ENCODE measurements at places on chromosomes 11 and 22.
A peak's percentile ranks its signal among the peaks of the same experiment; 100 is the strongest.

- no peak for DNase-seq
Observed at GRCh38 chr11:74297484-74297883, 14.0 kb downstream of the P4HA3 start.

DNA sequence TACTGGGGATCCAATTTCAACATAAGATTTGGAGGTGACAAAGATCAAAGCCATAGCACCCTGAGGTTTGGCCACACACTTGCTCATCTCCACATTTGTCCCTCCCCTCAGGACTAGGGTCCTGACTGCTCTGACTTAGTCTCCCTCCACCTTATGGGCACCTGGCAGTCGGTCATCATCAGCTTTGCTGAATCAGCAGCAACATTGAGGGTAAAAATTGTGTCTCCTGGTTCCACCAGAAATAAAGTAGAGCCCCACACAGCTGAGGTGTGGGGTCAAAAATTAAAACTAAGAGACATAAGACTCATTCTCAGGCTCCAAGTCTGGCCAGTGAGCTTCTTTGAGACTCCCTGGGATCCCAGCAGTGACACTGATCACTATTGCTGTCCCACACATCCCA lies 56.2 kb downstream of the GGTLC2 start:
- DNase-seq = no peak

- no peak for DNase-seq
Observed at GRCh38 chr11:75387736-75388294, 11.5 kb upstream of the RPS3 start.

DNA sequence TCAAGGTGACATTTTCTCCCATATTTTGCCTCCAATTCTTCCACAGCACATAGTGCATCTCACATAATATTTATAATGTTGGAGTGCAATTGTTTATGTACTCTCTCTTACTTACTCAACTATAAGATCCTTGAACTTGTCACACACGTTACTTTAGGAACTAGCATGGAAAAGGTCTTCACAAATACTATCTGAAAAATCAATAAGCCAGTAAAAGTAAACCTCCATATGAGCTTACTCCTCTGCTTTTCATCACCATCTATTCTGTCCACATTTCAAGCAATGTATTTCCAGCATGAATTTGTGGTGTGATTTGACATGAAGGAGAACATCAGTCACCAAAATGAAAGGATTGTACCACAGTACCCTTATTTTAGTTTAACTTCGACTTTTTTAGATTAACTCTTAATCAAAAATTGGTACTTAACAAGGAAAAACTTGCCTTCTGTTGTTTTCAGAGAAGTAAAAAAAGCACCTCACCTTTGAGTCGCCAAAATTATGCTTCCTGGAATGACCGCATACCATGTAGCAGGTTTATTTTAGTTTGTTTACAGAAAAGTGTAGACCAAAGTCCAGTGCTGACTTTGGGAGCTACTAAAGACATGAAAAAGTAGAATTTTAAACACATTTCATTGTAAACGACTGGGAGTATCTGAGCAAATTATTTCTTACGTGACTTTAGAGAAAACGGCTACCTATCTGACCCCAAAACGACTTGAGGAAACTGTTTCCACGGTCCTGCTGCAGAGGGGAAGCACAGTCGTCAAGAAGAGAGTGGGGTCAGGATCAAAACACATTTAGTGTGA lies at the start of gene SLC22A9:
SLC22A9 (plus strand) TSS at position 621 of the 806 bp plus-strand sequence. CDS start 272 bp downstream, outside the sequence.
- no peak for DNase-seq

GRCh38 chr22:37416827-37417226 lies 10.5 kb downstream of the ELFN2 start:
- DNase-seq = peak; percentile 52

GRCh38 chr11:114564831-114565230 lies 5.2 kb upstream of the NXPE1 start:
- no peak for DNase-seq

DNA sequence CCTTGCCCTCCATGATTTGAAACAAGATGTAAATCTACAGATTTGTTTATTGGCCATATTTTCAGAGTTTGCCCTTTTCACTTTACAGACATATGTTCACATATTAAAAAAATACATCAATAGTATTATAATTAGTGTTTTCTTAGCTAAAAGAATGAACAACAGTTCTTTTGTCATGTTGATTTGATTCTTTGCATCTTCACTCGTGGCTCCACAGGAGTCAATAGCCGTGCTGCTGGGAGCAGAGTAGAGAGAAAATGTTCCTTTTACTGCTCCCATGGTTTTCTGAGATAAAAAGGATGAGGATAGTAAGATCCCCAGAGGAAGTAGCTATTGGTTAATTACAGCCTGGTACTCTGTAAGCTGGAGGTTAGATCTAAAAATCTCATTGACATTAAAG lies 151.2 kb downstream of the PGR start:
- no peak for DNase-seq

DNA sequence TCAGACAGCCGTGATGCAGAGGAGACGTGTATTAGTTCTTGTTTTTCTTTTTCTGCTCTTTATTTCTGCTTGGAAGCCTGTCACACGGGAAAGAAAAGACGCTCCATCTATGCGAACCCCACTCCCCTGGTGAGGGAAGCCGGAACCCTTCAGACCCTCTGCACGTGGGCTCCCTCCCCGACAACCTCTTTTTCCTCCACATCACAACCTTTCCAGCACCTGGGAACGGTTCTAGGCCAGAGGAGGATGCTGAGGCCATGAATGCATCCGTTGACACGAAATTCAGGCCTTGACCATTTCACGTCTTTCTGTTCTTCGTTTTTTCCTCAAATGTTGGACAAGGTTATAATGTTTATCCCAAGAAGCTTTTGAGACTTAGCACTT lies 85.3 kb upstream of the WNT7B start:
- no peak for DNase-seq

- DNase-seq = no peak
Observed at GRCh38 chr11:33608386-33608785, 92.2 kb downstream of the C11orf91 start.

Data from activated CD4-positive, alpha-beta T cell treated with anti-CD3 and anti-CD28 coated beads, Interleukin-2, Interleukin-6, amounts not matched to agents 100 ng/mL and 50 ng/mL, durations not matched to agents 16 hours and 8 hours (primary cell).